CD8-positive, alpha-beta memory T cell (primary cell): ENCODE measurements at places on chromosomes 13 and 19. TPM values are rescaled to one million over a fixed set of nuclear protein-coding genes. Genes with fewer than 3 reads are reported as not detected.

GRCh38 chr13:84563611-84564010, 681.3 kb upstream of the SLITRK1 start:
- no peak for DNase-seq
- no peaks in the 10 kb centered on the region for H3K4me1 ChIP-seq
- H3K36me3 ChIP-seq, result no peaks in the 10 kb centered on the region
- no peak overlapping the region for H3K4me3 ChIP-seq
- H3K27ac ChIP-seq, result no peak overlapping the region

DNA sequence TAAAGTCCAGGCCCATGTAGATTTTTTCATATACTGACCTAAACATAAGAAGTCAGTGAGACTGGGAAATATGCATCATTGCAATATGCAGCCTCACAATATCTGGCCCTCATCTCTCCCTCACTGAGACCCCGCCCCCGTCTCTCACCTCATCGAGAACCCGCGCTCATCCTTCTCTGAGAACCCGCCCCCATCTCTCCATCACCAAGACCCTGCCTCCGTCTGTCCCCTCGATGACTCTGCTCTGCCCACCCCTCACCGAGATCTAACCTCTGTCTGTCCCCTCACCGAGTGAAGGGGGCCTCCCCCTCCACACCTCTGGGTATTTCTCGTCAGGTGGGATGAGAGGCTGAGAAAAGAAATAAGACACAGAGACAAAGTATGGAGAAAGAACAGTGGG, 20.5 kb upstream of the ZNF846 start:
- H3K36me3 ChIP-seq, result no peaks in the 10 kb centered on the region
- no peak overlapping the region for H3K4me3 ChIP-seq
- no peak for DNase-seq
- peaks cover 16% of the 10 kb centered on the region for H3K4me1 ChIP-seq

DNA sequence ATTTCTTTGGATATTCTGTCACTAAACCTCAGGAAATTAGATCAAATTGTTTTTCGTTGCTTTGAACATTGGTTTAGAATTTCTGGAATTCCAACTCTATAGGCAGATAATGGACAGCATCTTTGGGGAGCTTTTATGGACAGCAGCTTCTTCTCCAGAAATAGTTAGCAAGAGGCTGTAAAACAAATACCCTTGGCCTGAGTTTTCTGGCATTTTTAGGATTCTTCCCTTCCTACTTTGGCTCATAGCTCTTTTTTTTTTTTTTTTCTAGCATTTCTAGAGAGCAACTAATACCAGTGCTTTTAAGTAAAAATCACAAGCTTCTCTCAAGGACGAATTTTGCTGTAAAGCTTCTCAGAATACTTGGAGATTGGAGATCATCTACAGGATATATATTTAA, 169.8 kb upstream of the SPRY2 start:
- H3K4me3 ChIP-seq, result no peak overlapping the region
- H3K36me3 ChIP-seq, result no peaks in the 10 kb centered on the region
- no peak overlapping the region for H3K27ac ChIP-seq
- H3K4me1 ChIP-seq, result no peaks in the 10 kb centered on the region

The LRRC63 gene
- 0.55 TPM for total RNA-seq

The CEACAM4 gene
- not detected for total RNA-seq

- DNase-seq, result no peak
- no peak overlapping the region for H3K27ac ChIP-seq
- H3K4me1 ChIP-seq, result peaks cover 15% of the 10 kb centered on the region
- H3K4me3 ChIP-seq, result no peak overlapping the region
- peaks cover 5% of the 10 kb centered on the region for H3K36me3 ChIP-seq
These were observed 23.2 kb downstream of the ZMYM2 start for GRCh38 chr13:19981685-19982238.

The APOC4 gene
- not detected for total RNA-seq

DNA sequence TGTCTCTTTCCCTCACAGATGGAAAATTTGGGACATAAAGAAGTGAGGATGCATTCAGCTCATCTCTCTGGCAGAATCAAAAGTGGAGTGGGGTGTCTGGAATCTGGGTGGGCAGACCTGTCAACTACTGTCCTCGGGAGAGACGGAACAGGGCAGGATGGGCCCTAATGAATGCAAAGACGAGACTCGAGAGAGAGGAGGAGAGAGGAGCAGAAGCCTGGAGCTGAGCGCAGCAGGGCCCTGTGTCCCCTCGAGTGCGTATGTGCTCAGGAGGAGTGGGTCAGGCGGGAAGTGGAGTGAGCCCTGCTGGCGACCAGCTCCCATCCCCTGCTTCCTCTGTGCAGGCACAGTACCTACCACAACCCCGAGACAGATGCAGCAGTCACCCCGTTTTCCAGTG, 78.9 kb downstream of the TEX29 start:
- no peaks in the 10 kb centered on the region for H3K36me3 ChIP-seq
- H3K4me1 ChIP-seq, result no peaks in the 10 kb centered on the region
- no peaks in the 10 kb centered on the region for H3K27me3 ChIP-seq
- H3K4me3 ChIP-seq, result no peak overlapping the region

The MEIOSIN gene
- not detected for total RNA-seq

The PEAK3 gene
- not detected for total RNA-seq
